Naive B cell (primary cell): ENCODE measurements at places on chromosomes 12 and 14. TPM values are rescaled to one million over a fixed set of nuclear protein-coding genes. Genes with fewer than 3 reads are reported as not detected.

DNA sequence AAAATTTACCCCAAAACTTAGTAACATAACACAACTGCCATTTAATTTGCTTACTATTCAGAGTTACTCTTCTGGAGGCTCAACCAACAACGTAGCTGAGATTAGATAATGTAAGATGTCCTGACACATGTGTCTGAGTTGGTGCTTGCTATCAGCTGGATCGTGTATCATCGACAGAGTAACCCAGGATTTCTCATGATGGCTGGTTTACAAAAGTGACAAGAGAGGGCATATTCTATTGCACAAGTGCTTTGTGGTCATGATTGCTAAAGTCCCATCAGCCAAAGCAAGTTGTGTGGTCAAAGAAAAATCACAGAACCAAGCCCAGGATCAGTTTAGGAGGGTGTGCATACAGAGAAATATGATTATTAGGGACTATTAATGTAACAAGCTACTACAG lies 73.4 kb downstream of the CAPZA3 start:
- no peaks in the 10 kb centered on the region for H3K36me3 ChIP-seq
- H3K4me3 ChIP-seq: no peak overlapping the region
- H3K4me1 ChIP-seq: no peaks in the 10 kb centered on the region
- no peak overlapping the region for H3K27ac ChIP-seq

DNA sequence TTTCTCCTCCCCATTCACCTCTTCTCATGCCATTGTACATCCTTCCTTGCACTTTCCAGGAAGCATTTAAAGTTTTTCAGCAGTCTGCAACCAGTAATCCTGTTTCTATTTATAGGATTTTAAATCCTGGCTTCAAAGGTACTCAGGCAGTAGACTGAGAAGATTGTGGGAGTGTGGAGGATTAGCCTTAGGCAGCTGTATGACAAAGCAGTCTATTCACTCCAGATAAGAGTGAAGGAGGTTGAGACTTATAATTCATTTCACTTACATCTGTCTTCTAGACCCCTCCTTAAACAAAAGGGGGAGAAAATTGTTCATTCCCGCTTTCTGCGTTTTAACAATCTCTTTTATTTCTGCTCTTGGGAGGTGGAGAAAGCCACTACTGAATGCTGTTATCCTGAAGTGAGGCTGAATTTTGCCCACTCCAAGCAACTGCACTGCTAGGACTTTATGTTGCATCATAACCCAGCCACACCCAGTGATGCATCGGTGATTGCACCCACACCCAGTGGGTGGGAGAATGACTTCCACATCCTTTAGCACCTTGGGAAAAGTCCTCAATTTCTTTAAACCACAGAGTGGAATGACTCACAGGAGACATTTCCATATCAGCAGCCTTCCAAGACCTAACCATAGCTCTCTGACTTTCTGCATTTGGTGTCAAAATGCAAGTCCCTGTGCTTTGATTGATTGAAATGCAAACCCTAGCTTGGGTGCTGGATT lies 382.5 kb upstream of the ATP2B1 start:
- H3K4me3 ChIP-seq: no peak overlapping the region
- no peak overlapping the region for H3K27ac ChIP-seq

SLC38A4 gene
- polyA plus RNA-seq: not detected

GRCh38 chr12:50073206-50073605 lies 11.9 kb upstream of the SMARCD1 start:
- H3K27ac ChIP-seq: no peak overlapping the region
- H3K36me3 ChIP-seq: no peaks in the 10 kb centered on the region
- H3K4me1 ChIP-seq: peaks cover 14% of the 10 kb centered on the region
- H3K4me3 ChIP-seq: no peak overlapping the region

GLTP gene
- polyA plus RNA-seq: 42.9 TPM

ZNF385A gene
- polyA plus RNA-seq: 6.9 TPM

DNA sequence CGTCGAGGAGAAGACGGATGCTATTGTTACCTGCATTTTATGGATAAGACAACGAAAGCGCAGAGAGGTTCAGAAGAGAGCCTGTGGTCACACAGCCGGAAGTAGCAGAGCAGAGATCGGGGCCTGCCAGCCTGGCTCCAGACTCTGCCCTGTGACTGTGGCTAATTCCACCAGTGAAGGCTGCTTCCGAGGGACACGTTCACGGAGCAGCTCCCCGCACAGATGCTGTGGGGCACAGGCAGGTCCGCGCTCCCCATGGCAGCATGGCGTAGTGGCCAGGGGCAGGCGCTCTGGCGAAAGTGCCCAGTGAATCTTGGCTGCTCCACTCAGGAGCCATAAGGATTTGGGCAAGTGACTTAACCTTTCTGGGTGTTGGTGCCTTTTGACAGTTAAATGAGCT lies 9.8 kb downstream of the RIMBP2 start:
- no peaks in the 10 kb centered on the region for H3K27me3 ChIP-seq
- no peak overlapping the region for H3K27ac ChIP-seq
- H3K4me1 ChIP-seq: no peaks in the 10 kb centered on the region
- H3K36me3 ChIP-seq: peaks cover 7% of the 10 kb centered on the region
- DNase-seq: no peak
